Activated CD8-positive, alpha-beta memory T cell treated with anti-CD3 and anti-CD28 coated beads for 24 hours (primary cell): ENCODE measurements at places on chromosomes 11 and 22.

GRCh38 chr22:37824674-37825641 lies 1.8 kb downstream of the GALR3 start:
- DNase-seq: peak; percentile 64

GRCh38 chr11:66468691-66469090 lies 2.0 kb downstream of the PELI3 start:
- no peak for DNase-seq

DNA sequence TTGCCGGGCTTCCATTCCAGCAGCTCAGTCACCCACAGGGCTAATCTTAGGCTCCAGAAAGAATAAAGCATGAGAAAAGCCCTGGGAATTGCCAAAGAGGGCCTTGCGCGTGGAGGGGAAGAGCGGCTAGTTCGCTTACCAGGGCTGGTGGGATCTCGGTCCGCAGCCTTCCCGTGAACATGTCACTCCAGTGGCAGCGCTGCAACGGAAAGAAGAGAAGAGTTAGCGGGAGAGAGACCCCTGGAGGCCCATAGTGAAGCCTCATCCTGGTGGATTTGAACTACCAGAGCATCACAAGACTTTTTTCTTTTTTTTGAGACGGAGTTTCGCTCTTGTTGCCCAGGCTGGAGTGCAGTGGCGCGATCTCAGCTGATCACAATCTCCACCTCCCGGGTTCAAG lies 18.0 kb downstream of the RANGAP1 start:
- DNase-seq: no peak

- no peak for DNase-seq
Observed at GRCh38 chr11:32870676-32871075, 21.9 kb upstream of the QSER1 start.

- no peak for DNase-seq
Observed at GRCh38 chr22:50201191-50202129, 649 bp downstream of the SELENOO start.

DNA sequence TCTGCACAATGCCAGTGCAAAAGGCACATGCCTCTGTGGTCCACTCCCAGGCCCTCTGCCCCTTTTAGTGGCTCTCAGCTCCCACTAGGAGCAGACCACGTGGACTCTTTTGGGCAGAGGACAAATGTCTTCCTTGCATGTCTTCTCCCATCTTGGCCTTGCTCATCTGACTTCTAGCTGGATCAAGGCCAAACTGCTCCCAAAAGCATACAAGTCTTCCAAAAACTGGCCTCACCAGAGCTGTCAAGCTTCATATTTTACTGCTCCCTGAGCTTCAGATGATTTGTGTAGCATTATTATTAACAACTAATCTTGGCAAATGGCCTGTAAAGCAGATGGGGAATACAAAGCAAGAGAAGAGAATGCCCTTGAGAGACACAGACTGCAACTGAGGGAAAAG lies 6.9 kb downstream of the SMPD1 start:
- no peak for DNase-seq

DNA sequence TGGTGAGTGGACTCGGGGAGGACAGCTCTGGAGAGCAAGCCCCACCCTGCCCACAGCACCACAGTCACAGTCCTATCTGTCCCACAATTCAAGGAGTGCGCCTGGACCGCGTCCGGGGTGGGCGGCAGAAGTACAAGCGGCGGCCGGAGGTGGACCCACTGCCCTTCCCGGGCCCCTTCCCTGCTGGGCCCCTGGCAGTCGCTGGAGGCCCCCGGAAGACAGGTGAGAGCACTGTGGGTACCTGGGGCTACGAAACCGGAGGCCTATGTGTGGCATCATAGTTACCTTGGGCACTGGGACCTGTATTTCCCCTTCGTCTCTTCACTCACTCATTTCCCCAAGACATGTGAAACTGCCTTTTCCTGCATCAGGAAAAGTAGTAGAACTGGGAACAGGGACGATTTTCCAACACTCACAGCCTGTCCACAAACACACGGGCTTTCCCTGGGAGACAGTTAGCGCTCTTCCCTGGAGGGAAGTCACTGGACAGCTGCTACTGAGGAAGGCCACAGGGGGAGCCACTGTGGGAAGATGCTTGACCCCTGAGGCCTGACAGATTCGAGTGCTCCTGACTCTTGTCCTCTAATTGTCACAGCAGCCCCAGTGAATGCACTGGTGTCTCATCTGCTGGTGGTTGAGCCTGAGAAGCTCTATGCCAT lies 3.1 kb downstream of the TRMT112 start:
- DNase-seq: no peak

DNA sequence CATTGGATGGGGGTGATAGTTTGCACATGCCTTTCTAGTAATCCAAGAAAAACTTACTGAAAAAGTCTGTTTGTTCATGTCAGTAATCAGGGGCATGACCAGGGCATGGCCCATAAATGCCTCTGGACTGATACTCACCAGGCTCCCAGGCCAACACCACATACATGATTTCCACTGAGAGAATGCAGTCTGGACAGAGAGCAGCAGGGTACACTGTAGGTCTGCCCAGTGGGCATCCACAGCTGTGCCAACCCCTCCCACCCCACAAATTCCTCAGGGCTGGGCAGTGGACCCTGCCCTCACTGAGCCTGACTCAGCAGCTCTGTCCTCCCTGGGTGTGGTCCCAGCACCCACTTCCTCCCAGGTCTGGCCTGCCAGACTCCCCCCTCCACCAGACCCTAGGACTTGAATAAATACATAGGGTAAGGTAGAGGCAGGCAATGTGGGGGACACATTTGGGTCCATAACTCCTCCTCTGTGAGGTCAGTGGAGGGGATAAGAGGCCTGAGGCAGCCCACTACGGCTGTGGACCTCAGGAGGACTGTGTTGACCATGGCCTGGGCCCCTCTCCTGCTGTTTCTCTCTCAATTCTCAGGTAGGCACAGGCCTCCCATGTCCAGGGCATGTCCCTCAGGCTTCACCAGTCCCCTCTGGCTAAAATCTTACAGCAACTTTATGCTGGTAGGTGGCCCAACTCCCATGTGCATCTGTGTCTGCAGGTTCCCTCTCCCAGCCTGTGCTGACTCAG lies 92.2 kb upstream of the TOP3B start:
- DNase-seq: no peak

DNA sequence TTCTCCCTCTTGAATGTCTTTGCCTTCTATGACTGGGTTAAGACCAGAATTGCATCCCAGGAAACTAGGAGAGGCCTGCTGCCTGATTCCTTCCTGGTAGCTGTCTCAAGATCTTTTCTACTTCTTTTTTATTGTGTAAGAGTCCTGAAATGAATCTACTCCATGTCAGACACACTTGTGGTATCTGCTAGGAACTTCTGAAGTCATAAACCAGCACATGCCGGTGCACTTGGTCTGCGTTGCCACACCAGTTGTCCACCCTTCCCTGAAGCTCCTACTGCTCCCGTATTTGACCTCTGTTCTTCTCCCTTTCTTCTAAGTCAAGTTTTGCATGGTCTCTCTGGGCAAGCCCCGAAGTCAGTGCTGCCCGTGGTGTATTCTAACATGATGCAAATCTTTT lies 644.2 kb downstream of the ETS1 start:
- no peak for DNase-seq

DNA sequence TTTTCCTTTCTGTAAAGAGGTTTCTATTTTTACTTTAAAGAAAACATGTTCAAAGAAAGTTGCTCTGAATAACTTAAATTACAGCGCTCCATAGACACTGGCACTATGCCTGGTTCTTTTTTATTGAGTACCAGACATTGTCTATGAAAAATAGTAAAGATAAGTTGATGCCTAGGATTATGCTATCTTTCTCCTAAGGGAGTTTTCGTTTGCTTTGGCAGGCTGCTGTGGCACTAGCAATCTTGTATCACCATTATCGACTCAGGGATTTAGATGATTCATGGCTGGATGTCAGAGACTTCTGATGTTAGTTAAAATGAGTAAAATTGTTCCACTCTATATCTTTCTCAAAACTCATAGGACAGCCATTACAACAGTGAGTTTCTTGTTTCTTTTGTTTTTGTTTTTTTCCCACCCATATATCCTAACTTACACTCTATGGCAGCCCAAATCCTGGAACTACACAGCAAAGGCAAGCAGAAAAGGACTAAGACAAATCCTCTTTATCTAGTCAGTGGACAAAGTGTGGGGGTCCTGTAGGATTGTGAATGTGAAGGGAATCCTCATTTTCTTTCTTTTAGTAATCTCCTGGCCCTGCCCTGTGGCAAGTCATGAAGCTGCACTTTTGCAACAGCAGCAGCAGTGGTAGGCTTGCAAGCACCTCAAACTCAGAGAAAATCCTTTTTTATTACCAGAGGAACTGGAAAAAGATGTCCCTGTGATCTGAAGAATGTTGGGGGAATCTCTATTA lies 20.7 kb downstream of the SLN start:
- no peak for DNase-seq

GRCh38 chr11:128905345-128906184 lies 14.4 kb downstream of the KCNJ5 start:
- DNase-seq: peak; percentile 68

DNA sequence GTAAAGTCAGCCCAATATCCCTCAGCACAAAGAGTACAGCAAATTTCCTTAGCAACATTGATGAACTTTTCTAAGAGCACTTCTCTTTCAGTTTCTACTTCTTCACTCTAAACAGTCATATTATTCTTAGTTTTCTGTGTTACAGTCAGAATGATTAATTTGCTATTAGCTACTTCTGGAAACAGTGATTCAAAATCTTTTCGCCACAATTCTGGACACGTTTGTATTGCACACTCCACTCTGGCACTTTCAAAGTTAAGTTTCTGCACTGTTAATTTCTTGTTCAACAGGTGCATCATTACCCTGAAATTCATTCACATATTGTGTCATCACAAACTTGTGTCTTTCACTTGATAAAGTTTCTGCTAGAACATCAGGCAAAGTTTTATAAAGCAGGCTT lies 22.5 kb downstream of the ABTB2 start:
- DNase-seq: no peak

DNA sequence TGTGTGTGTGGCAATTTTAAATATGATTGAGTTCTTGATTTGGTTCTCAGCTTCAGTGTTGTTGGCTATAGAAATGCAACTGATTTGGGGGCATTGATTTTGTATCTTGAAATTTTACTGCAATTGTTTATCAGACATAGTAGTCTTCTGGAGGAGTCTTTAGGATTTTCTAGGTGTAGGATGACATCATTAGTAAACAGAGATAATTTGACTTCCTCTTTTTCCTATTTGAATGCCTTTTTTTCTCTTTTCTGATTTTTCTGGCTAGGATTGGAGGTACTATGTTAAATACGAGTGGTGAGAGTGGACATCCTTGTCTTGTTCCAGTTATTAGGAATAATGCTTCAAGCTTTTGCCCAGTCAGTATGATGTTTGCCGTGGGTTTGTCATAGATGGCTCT lies 124.9 kb downstream of the MSANTD4 start:
- no peak for DNase-seq

- peak; percentile 93 for DNase-seq
Observed at GRCh38 chr22:22508274-22509176, at the start of gene ZNF280B. Gene ZNF280B (minus strand): TSS chr22:22508742. CDS start chr22:22489398, 19,344 bp downstream.

GRCh38 chr22:20782596-20783299 lies 8.8 kb downstream of the SERPIND1 start:
- DNase-seq: no peak

- DNase-seq: no peak
Observed at GRCh38 chr22:24380220-24380904, 47.0 kb upstream of the ADORA2A start.

GRCh38 chr11:76683161-76684095 lies 12.9 kb upstream of the LRRC32 start:
- DNase-seq: no peak

DNA sequence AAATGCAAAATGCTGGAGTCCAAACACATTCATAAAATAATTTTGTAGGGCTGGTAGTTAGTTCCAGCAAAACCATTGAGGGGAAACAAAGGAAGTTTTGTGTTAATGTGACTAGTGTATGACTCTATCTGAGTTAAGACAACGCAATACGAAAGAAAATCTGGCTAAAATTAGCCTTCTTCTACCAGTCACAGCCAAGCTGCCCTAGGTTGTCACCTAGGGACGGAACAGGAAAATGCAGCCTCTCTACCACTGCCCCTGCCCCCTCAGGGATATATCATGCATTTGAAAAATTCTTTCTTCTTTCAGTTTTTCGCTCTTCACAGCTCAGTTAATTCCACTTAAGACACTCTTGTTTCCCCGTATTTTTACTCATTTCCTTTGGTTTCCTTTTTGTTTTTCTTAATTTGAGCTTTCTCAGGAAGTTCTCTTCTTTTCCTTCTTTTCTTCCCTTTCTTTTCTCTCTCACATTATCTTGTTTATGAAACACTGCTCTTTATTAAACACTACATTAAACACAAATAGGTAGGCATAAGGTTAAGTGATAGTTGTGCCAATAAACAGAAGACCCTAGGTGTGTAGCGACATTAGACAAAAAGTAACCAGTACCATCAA lies 30.6 kb downstream of the KIRREL3 start:
- no peak for DNase-seq

DNA sequence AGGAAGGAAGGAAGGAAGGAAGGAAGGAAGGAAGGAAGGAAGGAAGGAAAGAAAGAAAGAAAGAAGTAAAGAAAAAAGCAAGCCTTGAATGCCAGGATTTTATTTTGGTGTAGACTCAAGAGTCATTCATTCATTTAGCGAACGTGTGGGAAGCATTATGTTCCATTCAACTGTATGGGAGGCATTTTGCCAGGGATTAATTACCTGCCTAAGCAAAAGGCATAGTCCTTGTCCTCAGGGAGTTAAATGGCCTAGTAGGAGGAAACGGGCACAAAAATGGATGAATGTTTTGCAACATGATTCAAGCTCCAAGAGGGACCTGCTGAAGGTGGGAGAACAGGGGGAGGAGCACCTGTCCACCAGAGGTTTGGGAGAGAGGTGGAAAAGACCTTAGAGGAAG lies 16.2 kb upstream of the ZNRF3 start:
- DNase-seq: no peak

DNA sequence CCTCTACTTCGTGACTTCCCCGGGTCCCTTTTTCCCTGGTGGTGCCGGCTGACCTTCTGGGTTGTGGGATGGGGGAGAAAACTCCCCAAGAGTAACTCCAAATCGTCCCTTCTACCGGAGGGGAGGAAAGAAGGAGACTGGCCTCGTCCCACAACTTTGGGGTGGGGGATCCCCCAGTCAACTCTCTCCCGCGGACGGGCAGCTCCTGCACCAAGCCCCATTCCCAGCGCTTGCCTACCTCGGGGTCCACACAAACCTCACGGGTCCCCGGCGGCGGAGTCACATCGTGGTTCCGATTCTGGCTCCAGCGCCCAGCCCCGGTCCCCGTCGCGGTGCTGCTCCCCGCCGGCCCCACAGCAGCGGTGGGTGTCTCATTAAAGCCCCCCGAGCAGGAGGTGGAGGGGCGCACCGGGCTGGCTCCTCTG lies 317 bp downstream of the BDNF start:
- peak; percentile 57 for DNase-seq

GRCh38 chr11:7591107-7591894 lies 77.5 kb downstream of the PPFIBP2 start:
- DNase-seq: no peak
